Esophagus squamous epithelium (tissue), 5 donors: ENCODE measurements at places on chromosomes 2 and 18.

- no peak for DNase-seq
Measured at GRCh38 chr2:189681203-189681602, 6.7 kb downstream of the ANKAR start.

DNA sequence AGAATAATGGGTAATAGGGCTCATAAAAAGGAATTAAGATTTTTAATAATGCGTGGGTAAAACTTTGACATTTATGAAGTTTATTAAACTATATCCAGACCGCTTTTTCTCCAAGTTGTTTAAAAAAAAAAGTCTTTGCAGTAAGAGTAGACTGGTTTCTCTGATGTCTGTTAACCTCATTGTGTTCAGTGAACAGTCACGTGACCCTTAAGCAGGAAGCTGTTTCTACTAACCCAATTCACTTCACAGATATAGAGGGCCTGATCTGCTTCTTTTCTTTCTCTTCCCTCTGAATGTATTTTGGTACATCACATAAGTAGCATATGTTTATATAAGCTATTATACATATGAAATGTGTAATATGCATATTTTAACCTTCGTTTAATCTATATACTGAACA lies 1011.3 kb upstream of the CELF4 start:
- no peak for DNase-seq

DNA sequence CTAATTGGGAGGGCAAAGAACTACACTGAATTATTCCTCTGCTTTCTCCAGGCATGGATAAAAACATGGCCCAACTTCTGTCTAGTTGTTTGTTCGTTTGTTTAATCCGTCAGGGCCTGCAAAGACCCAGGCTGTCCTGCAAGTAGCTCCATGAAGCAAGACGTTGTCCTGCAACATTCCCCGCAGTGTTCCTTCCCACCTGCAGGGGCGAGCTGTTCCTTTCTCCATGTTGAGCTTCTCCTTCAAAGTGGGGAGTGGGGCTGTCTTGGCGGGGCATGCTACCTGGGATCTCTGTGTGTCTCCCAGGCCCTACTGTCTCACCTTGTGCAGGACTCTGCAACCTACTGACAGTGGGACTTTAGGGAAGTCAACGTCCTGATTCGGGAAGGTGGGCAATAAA lies 264.0 kb upstream of the SMIM21 start:
- no peak for DNase-seq

DNA sequence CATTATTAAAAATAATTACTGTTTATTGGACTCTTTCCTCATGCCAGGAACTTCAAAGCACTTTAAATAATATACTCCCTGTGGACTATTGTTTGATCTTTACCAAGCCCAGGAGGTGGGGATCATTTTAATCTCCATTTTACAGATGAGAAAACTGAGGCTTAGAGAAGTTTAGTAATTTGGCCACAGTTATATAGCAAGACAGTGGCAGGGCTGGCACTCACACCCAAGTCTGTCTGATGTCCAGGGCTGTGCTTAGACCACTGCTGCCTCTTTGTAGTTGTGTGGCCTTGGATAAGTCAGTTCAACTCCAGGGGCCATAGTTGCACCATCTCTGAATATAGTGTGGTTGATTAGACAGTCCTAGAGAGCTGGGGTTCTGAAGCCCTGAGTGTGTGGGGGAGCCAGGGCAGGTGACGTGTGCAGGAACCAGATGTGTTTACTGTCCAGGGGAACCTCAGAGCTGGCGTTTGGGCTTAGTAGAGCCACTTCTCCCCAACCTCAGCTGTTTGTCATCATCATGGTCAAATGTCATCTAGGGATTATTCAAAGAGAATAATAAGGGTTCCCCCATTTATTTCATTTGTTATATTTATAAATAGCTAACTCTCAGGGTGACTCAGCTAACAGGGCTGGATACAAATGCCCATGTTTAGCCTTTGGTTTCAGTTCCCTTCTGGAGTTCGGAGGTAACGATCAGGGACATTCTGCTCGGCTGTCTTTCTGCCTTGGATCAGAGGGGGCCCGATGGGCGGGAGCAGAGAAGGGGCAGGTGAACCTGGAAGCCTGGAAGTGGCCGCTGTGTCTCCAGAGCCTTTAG lies 68.0 kb downstream of the BOLA3 start:
- DNase-seq = no peak

GRCh38 chr2:134455426-134455825 lies 201.6 kb downstream of the MGAT5 start:
- DNase-seq = no peak

GRCh38 chr2:146666340-146666739 lies 1178.5 kb upstream of the ACVR2A start:
- no peak for DNase-seq

- no peak for DNase-seq
Measured at GRCh38 chr2:223044092-223044836, 7.7 kb upstream of the KCNE4 start.

DNA sequence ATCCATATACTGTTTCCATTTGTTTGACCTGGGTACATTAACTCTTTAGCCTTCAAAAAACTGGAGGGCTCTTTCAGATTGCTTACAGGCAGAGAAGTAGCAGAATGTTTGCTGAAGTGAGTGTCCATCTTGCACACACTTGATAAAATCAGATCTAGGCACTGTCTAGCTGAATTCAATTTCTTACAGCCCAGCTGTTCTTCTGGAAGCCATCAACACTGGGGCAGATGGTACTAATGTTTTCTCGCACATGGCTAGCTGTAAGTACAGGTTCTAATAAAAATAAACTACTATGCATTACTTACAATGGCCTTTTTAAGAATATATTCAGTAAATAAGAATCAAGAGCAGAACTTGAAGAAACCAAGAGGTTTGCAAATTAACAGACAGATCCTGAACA lies 175.9 kb downstream of the NBAS start:
- DNase-seq = no peak

DNA sequence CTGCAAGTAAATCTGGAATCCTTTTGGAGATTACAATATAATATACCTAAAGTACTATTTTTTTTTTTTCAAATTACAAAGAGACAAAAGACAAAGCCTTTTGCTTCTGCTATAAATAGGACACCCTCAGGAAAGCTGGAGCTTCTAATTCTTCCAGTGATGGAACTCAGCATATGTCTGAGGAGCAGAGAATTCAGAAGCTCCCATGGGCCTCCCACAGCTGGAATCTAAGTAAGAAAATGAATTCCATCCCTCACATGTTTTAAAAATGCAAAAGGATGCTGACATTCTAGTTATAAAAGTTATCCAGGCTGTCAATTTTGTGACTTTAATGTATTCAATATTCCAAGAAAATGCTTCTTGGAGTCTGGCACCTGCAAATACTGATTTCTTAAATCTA lies 571.3 kb upstream of the LRRTM4 start:
- no peak for DNase-seq

- no peak for DNase-seq
Measured at GRCh38 chr18:28062443-28062842, 114.5 kb downstream of the CDH2 start.

DNA sequence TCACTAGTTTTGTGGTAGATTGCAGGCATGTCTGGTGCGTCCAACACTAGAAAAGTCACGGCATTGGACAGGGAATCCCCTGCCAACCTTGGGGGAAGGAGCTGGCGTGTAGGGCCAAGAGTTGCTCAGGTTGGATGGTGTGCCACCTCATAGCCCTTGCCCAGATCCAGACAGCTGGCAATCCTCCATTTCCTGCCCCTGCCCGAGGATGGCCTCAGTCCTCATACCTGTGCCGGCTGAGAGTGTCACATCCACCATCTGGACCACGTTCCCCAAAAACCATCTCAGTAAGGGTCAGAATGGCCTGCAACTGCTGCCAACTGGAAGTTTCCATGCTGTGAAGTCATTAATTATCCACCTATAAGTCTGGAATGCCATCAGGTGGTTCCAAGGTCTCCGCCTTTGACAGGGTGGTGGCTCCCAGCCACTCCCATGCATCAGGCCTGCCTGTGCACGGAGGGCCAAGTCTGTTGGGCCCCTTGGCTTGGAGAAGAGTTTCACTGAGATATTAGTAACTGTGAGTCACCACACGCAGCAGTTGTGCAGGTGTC lies 55.0 kb downstream of the IMPA2 start:
- DNase-seq = no peak

- no peak for DNase-seq
Measured at GRCh38 chr2:75224636-75225094, 25.3 kb upstream of the TACR1 start.

DNA sequence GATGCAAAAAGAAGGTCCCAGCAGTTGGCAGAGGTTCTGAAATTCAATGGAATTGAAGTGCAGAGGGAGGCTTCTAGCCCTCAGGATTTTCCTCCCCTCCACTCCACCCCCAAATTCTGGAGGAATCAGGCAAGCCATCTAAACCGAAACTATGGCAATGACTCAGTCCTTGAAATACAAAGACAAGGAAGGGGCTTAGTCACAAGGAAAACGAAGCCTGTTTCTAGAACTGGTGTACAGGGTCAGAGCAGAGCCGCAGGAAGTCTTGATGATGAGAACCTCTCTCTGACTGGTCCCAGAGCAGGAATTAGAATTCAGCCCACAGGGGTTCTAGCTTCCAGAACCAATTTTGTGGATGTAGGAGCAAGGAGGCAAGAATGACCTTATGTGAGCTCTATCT lies 111.7 kb upstream of the SCN1A start:
- no peak for DNase-seq

DNA sequence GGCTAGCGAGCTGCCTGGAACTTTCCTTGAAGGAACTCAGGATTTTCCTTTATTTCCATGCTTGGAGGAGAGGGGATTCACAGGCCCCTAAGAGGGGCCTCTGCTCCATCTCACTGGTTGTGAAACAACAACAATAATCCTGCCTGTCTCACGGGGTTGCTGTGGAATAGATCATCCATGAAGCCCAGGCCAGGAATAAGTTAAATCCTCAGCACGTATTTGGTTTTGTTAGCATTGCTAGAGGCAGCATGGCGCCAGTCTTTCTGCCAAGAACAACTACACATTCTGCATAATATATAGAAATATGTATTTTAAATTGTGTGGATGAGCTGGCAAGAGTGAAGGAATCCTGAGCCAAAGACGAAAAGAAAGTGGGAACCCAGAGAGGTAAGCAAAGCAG lies 80.8 kb upstream of the L3MBTL4 start:
- no peak for DNase-seq

- no peak for DNase-seq
Measured at GRCh38 chr2:146916914-146917313, 927.9 kb upstream of the ACVR2A start.

DNA sequence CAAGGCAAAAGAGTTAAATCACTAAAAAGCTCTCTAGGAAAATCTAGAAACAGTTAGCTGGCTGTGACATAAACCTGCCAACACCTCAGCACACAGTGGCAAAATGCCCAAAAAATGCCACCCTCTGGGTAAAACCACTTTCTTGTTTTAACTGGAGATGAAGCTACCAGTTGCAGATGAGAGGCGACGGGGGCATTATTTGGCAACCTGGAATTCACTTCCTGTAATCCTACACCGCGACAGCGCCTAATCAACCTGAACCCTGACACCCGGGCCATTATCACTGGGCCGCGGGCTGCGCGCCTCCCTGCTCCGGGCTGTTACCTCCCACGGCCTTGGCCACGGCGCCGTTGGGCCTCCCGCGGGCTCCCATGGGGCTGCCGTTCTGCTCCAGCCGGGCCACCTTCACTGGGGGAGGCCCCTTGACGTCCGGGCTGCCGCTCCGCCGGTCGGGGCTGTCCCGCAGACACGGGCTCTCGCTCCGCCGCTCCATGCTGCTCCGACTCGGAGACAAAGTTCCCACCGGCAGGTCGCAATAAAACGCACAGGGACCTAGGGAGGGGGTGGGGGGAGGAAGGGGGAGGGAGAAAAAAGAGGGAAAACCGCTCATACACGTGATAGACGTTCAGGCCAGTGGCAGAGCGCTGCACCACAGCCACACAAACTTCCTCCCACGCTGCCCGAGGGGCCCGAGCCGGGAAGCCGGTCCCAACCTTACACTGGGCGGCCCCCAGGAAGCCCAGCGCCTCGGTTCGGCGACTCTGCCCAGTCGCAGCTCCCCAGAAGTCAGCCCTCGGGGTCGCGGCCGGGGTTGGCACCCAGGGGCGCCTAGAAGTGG lies 2.0 kb downstream of the SATB2 start:
- no peak for DNase-seq

- no peak for DNase-seq
Measured at GRCh38 chr2:204691911-204692510, 146.7 kb downstream of the PARD3B start.

- no peak for DNase-seq
Measured at GRCh38 chr2:101830555-101830954, 133.0 kb downstream of the MAP4K4 start.

DNA sequence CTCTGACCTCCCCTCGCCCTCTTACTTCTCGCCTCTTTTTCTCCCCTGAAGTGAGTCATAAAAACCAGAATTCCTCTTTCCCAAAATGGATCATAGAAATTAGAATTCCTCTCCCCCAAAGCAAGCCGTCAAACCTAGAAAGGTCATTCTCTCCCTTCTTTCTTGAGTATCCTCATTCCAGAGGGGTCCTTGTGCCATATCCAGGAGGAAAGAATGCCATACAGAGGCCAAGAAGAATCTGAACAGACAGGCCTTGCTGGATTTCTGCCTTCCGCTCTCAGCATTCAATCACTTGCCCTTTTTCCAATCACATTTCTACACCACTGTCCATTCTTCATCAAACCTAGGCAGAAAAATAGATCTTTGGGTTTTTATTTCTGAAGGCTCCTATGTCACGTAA lies 31.1 kb upstream of the MAPK4 start:
- no peak for DNase-seq

GRCh38 chr18:78605255-78605654 lies 374.4 kb upstream of the SALL3 start:
- no peak for DNase-seq
